Stromal cell of bone marrow (primary cell): ENCODE measurements at places on chromosomes 3 and 15.

GRCh38 chr3:156614642-156615511 is 59.5 kb upstream of the TIPARP start:
- no peak for DNase-seq

DNA sequence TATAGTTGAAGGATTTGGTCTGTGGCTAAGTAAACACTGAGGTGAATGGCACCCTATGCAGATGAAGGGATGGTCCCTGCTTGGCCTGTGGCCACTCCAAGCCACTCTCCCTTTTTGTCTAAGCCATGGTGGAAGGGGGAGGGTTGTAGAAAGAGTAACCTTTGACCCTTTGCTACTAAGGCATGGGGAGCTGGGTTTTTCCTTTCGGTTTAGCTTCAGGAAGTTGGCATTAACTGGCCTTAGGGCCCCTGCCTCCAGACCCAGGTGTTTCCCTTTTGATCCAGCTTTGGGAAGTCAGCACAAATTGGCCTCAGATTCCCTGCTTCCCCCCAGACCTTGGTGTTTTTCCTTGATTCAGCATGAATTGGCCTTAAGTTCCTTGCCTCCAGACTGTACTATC is 49.5 kb downstream of the EFCAB12 start:
- no peak for DNase-seq

GRCh38 chr15:59140422-59141226 is 35.7 kb downstream of the CCNB2 start:
- DNase-seq, result no peak

- no peak for DNase-seq
Measured at GRCh38 chr3:162134571-162134970, 638.0 kb downstream of the OTOL1 start.

DNA sequence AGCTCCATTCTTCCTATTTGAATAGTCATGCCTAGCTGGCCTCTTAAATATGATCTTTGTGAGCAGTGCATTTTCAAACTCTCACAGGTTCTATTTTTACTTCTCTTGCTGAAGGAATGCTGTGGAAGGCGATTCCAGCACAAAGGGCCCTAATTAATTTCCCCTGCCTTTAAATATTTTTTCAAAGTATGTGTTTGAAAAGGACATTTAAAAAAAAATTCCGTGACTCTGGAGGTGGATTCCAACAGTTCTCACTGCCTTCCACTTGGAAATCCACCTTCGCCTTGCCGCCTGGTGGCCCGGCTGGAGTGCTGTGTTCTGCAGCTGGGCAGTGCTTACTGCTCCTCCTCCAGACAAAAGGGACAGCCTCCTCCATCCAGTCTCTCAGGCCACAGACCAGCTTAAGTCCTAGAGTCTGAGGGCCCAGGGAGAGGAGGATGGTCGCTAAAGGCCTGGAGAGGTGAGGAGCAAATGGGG is 61.5 kb upstream of the CORO2B start:
- no peak for DNase-seq

GRCh38 chr3:138119423-138119766 is 4.0 kb upstream of the DZIP1L start:
- no peak for DNase-seq
